ENCODE measurements at places on chromosomes 1 and 21.

DNA sequence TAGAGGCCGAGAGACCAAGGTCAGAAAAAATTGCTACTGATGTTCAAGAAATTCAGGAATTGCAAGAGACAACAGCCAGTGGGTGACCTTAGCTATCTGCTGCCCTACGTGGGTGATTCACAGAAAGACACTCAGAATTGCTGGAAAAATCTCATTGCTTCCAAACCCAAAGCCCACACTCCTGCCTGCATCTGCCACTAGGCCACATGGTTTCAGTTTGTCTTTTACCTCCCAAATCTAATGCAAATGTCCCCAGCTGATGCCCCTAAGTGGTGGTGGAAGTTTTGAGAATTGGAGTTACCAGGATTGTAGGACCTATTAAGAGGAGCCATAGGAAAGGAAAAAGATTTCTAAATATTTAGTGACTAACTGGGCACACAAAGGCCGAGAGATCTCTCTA lies 341.5 kb upstream of the CHRM3 start:
- DNase-seq = no peak

- DNase-seq = no peak
These were observed 51.0 kb upstream of the ERRFI1 start for GRCh38 chr1:8077120-8077573.

DNA sequence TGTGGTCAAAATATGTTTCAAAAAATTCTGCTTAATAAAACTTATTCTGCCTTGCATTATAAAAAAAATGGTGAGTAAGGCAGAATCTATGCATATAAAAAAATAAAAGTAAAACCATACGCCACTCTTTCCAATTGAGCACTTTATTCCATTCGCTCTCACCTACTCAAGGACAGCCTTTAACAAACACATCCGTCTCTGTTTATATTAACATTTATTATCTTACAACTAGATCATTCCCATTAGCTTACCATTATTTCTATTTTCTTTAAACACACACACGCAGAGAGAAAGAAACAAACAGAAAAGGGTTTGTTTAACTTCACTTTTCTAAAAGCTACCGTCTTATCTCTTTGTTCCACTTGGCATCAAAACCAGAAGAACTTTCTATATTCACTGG lies 598.9 kb upstream of the CHRM3 start:
- no peak for DNase-seq

DNA sequence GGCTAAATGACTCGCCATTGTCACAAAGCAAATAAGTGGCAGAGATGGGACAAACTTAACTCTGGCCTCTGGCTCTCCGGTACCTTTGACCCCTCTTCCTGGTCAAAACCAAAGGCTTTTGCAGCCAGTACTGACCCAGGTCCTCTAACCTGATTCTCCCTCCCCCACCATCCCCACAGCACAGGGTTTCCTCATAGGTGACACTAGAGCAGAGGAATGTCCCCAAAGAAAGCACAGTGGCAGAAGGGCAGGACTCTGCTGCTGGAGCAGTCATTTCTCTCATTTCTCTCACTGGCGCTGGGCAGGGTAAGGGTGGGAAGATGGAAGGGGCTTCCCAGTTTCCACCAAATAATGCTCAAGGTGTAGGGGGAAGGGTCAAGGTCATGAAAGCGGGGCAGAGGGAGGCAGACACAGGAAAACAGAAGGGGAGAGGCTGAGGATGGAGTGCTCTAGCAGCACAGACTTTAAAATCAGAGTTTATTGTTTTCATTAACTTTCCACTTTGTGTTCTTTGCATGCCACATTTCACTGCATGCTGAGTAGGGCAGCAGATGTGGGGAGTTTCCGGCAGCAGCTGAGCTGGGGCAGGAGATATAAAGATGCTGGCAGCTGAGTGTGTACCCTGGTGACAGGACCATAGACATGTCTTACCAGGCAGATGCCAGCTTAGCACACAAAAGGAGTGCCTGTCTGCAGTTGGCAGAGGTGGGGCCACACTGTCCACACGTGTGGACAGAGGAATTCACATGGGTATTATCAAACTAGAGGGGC lies 80.5 kb downstream of the FAM78B start:
- no peak for DNase-seq

GRCh38 chr1:20552728-20553445 lies 514 bp downstream of the FAM43B start:
- DNase-seq = no peak

DNA sequence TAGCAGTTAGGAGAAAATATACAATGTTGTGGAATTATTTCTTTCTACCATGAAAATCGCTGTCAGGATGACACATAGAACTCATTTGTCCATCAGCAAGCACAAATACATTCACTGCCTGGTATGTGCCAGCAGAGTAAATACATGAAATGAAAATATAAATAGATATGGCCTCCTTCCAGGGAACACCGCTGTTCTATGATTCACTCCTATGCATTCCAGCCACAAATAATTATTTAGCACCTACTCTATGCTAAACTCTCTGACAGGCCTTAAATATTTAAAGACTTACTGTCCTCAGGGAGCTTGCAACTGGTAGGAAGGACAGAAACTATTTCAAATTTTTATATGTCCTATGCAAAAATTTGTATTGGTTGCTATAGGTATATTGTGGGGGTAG lies 975.0 kb upstream of the NCAM2 start:
- no peak for DNase-seq

DNA sequence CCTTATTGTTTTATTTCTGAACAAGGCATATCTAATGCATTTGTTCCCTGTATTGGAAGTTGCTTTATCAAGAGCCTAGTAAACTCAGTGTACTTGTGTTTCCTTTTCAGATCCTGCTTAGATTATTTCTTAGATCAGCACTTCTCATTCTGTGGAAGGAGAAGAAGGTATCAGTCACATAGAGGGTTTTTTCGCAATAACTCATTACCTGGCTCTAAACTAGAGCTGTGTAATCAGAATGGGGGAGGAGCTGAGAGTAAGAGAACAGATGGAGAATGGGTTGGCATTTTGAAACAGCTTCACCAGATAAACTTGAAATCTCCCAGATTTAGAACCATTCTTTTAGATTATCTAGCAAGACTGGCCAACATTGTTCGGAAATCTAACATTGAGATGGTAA lies 11.0 kb downstream of the AHCYL1 start:
- DNase-seq = no peak

GRCh38 chr1:182761396-182762395 lies 27.9 kb upstream of the NPL start:
- no peak for DNase-seq

GRCh38 chr1:96039910-96040309 lies 681.7 kb upstream of the PTBP2 start:
- DNase-seq = no peak

DNA sequence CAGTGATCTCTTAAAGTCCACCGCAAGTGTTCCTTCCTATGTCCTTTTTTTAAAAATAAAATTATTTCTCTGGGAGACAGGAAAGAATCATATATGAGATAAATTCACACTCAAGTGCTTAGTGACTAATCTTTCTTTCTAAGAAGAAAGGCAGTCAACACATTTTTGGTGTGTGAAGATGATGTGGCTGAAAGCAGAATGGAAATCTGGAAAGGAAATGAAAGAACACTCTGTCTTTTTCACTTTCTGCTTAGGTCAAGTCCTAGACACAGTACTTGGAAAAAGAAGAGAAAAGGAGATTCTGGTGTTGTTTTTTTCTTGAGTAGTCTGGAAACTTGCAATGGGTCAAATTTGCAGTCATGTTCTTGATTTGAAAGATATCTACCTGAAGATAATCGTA lies 45.5 kb upstream of the PRRX1 start:
- no peak for DNase-seq

DNA sequence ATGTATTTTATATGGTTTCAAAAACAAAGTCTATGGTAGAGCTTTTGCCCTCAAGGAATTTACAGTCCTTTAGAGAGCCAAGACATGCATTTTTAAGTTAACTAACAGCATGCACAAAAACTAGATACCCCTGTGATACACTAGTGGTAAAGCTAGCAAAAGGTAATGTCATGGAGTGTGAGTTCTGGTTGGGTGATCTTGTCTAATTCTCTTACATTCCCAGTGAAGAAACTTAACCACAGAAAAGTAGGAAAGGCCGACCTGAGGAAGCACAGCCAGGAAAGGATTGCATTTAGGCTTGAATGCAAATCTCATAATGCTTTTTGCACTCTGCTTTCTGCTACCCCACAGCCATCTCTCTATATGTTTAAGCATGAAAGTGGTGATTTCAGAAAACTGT lies 202.2 kb downstream of the ROR1 start:
- DNase-seq = no peak

GRCh38 chr1:2632561-2633361 lies at the start of gene MMEL1:
MMEL1 (minus strand) TSS chr1:2633016; CDS start chr1:2629484, 3,532 bp downstream.
- no peak for DNase-seq

- DNase-seq = no peak
These were observed 49.8 kb downstream of the ZBTB18 start for GRCh38 chr1:244100704-244101453.

DNA sequence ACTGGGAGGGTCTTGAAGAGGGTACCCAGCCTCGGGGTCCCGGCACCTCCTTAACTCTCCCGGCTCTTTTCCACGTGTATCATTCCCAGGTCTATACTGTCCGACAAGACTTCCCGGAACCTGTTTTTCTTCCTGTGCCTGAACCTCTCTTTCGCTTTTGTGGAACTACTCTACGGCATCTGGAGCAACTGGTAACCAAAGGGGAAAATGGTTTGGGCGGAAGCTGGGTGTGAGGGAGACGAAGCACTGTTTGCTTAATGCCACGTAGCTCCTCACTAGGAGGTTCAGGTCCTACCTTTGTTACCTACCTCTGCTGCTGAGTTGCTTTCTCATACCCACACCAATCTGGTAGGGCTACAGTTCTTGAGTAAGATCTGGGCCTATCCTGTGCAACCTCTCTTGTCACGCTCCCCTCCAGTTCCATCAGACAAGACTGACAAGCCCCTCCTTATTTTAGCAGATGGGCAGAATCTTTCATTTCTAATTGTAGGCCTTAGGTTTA lies 642 bp downstream of the SLC30A7 start:
- DNase-seq = peak; percentile 2

- DNase-seq = no peak
These were observed 3.2 kb downstream of the FCRL2 start for GRCh38 chr1:157773493-157774350.

DNA sequence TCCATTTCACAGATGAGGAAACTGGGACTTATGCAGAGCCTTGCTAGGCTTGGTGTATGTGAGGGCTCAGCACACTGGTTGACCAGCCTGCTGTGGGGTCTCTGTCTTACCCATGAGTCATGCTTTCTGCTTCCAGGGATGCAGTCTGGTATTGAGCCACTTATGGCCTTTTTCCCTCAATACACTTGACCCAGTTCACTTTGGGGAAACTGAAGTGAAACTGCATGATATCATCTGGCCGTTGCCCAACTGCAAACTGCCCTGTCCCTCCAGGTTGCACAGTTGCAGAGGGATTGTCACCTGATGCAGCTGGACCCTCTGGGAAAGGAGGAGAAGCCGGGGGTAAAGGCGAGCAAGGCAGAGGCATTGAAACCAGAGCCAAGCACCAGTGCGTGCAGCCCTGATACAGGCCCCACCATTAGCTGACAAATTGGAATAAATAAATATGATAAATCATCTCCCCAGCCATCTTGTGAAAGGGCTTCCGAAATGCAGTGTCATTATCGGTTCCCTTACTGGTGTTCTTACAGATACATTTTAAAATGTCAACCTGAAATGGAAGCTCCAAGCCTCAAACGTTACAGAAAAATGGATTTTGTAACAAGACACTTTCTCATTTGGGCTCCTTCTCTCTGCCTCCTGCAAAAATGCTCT lies 39.3 kb upstream of the DUSP10 start:
- DNase-seq = no peak

DNA sequence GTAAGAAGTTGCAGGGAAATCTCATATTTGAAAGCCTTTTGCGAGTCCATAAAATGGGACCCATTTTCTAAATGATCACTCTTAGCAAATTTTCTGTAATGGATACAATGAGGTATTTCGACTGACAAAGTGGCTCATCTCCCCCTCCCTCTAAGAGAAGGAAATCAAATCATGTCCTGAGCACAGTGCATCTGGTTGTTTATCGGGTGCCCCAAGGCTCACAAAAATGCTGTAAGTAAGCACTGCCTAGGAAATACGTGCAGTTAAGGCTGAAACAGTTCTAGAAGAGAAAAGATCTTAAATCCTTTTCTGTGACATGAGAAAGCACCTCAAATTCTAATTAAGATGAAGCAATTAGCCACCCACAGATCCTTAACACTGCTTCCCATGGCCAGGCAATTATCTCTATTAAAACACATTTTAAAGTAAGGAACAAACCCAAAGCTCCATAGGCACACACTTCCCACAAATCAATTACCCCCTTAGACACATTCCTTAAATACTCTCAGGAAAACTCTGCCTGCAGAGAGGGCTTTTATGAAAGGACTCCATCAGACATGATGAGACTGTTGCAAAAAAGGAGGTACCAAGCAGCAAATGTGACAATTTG lies 216.3 kb downstream of the KCNH1 start:
- DNase-seq = no peak
